ENCODE measurements at places on chromosomes 7 and 10.

DNA sequence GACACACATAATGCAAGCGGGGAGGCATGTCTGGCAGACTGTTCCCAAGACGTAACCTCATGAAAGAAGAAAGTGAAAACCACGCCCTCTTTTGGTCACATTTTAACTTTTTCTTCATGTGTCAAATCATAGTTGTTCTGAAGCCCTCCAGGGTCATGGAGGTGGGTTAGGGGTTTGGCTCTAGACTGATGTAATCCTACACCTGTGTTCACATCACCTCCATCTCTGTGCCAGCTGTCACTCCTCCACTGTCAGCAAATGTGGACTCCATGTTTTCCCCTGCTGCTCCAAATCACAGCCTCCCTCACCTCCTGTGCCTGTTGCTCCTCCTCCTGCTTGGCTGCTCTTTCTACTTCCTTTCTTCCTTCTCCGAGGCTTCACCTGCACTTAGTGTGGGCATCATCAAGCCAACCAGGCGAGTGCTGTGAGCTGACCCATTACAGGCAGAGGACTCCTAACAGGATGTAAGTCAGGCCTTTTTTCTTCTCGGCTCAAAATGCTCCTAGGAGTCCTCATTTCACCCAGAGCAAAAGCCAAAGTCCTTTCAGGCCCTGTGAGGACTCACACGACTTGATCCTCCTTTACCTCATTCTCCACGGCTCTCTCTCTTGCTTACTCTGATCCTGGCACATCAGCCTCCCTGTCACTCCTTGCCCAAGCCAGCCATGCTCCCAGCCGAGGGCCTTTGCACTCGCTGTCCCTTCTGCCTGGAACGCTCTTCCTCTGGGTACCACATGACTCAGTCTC lies 66.4 kb upstream of the IFRD1 start:
- no peak for DNase-seq

DNA sequence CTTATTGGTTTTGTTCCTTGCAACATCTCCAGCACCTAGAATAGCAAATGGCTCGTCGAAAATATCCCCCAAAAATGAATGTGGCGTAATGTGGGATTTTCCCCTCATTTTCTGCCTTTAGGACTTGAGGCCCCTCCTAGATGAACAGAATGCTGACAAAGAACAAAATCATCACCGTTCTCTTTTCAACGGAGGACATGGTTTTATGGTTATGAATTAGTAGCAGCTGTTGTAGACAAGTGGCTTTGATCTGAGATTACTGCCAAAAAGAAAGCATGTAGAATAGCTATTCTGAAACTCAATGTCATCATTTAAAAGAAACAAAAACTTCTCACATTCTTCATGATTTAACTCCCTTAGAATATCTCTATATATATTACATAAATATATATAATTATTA lies 17.2 kb upstream of the CALN1 start:
- DNase-seq = no peak

- DNase-seq = no peak
Observed at GRCh38 chr7:88789480-88790064, 6.0 kb downstream of the TEX47 start.

- DNase-seq = no peak
Observed at GRCh38 chr10:14014423-14014822, 316.3 kb downstream of the FRMD4A start.

DNA sequence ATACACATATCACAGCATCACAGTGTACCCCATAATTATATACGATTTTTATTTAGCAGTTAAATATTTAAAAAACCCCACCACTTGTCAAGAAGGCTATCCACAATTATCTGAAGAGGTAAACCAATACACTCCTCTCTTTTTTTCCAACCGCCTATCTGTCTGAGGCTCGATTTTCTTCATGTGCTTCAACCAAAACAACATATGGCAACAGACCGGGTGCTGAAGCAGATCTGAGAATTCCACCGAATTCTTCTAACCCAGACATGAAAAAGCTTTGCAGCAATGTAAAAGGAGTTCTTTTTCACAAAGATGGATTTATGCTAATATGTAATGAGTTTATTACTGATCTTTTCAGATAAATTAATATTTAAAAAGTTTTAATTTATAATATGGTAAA lies 132.4 kb upstream of the RHEB start:
- no peak for DNase-seq

- DNase-seq = no peak
Observed at GRCh38 chr10:114628106-114628505, 30.0 kb downstream of the ABLIM1 start.

DNA sequence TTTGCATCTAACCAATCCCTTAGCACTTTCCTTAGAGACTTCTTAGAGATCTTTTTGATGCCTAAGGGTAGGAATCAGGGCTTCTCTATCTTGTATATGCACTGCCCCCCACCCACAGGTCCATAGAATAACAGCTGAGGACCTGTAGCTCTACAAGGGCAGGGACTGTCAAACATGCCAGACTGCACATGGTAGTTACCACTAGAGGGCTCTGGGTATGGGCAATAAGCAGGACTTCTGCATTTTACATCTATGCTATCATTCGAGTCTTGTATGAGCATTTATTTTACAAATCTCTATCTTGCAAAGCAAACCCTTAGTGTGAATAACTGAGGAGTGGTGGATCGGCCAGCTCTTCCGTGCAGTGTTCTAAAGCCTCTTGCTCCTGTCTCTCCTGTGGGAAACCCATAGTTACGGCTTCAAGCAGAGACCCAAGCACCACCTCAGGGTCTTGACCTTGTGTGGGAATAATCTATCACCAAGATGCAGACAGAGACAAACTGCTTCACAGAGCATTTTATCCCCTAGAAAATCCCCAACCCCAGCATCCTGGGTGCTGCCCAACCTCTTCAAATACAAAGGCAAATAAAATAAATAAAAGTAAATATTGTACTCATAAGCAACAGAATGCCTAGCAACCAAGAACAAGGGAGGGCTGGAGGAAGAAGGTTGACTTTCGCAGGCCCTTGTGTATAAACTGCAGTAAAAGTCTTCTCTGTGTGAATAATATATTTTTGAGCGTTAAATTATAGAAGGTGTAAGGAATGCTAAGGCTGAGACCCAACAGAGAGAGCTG lies 219.3 kb downstream of the WDR11 start:
- no peak for DNase-seq

DNA sequence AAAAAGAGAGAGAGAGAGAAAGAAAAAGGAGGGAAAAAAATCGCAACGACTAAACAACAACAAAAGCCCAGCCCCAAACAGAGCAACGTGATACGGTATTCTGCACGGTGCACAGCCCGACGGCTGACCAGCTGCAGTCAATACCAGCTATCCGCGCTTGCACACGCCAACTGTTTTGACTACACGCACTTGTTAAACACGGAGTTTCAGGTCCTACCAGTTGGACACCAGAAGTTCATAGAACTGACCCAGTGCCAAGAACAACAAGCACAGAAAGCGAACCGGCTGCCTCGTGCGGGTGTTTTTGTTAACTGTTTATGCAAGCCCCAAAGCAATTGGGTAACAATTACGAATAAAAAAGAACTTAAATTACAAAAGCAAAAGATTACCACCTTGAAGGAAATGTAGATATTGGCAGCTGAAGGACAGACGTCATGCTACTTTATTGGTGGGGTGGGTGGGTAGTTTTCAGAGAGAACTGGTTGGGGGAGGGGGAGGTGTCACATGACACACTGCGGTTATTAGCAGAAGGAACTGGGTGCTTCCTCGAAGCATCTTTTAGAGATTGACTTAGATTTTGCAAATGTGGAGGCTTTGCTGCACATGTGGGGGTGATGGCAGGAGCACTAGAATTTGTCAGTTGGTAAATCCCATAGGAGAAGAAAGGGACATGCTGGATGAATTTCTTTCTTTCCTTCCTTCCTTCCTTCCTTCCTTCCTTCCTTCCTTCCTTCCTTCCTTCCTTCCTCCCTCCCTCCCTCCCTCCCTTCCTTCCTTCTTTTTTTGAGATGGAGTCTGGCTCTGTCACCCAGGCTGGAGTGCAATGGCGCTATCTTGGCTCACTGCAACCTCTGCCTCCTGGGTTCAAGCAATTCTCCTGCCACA lies 110.6 kb upstream of the EFCAB10 start:
- peak; percentile 13 for DNase-seq

GRCh38 chr7:101686030-101686429 lies 56.9 kb upstream of the MYL10 start:
- DNase-seq = no peak

GRCh38 chr7:155206318-155207020 lies 91.2 kb upstream of the INSIG1 start:
- no peak for DNase-seq

GRCh38 chr10:124755581-124755980 lies 11.4 kb upstream of the FAM53B start:
- DNase-seq = no peak

- no peak for DNase-seq
Observed at GRCh38 chr7:101663747-101664146, 34.7 kb upstream of the MYL10 start.

GRCh38 chr7:52670608-52671225 lies 364.7 kb upstream of the POM121L12 start:
- DNase-seq = no peak

DNA sequence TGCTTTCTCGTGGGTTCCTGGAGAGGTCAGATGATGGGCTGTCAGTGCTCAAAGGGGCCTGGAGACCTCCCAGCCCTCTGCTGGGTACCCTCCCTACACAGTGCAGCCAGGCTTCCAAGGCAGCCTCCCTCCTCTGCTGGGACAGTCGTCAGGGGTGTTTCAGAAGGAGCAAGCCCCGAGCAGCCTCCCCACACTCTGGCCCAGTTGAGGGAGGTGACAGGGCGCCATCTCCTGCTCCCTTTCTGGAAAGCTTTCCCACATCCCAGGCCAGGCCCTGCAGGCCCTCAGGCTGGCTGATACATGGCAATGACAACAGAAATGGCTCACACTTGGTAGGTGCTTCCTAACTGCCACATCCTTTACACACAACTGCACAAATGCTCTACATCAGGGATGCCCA lies 32.1 kb downstream of the KCNMA1 start:
- DNase-seq = no peak

- no peak for DNase-seq
Observed at GRCh38 chr7:85186083-85186520, 754 bp downstream of the SEMA3D start.

DNA sequence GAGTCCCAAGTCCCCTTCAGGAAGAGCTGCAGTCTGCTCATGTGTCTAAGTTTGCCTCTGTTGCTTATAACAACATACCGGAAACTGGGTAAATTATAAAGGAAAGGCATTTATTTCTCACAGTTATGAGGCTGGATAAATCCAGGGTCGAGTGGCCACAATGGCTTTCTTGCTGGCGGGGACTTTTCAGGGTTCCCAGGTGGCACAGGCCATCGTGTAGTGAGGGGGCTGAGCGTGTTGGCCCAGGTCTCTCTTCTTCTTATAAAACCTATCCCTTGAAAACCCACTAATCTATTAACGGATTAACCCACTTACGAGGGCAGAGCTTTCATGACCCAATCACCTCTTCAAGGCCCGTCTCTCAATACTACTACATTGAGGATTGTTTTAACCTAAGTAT lies 8.7 kb downstream of the VIPR2 start:
- no peak for DNase-seq

DNA sequence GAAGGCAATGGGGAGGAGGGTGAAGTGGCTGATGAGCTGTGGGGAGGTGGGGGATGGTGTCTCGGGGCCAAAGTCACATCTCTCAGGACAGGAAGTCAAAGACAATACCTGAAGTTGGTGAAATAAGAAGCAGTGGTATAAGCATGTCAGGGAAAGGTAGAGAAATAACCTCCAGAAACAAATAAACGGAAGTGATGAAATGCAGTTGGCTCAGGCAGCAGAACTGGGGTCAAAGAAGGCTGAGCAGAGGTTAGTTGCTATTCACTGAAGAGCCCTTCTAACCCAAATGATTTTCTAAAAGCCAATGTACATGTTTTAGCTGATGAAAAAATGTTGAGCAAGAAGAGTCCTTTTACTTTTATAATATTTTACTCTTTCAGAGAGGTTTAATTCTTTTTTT lies 78.6 kb upstream of the ADRB1 start:
- DNase-seq = no peak

DNA sequence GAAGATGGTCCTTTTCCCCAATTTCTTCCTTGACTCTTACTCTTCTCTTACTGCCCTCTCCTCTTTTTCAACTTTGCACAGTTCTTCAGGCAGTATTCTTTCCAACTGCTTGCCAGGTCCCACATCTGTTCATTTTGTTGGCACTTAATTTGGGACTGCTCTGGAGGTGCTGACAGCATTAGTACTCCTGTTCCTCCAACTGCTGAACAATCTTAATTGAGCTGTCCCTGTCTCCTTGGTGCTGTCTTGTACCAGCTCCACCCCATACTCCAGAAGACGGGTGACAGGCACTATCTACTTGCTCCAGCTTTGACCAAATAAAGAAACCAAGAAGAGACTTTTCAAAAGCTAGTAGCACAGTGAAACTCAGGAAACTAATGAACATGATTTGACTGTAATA lies 160.0 kb downstream of the PDE1C start:
- DNase-seq = no peak

DNA sequence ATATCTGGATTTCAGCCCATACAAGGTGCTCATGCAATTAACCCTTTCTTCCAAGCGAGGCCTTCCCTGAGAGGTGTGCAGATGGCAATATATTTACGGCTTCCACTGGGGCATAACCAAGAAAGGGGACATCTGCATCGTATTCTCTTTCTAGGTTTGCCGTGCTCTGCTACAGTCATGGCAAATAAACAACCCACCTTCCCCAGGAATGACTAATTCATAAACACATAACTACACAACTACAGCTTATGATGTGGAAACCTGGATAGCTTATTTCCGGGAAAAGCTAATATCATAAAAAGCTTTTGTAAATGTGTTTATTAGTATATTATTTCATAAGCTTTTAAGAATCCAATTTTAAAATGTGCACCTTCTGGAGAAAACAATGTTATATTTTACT lies 120.0 kb downstream of the CAMK1D start:
- no peak for DNase-seq

GRCh38 chr10:71631007-71631861 lies 88.3 kb downstream of the C10orf105 start:
- DNase-seq = no peak

GRCh38 chr7:44755698-44756627 lies 7.3 kb downstream of the ZMIZ2 start:
- DNase-seq = no peak

DNA sequence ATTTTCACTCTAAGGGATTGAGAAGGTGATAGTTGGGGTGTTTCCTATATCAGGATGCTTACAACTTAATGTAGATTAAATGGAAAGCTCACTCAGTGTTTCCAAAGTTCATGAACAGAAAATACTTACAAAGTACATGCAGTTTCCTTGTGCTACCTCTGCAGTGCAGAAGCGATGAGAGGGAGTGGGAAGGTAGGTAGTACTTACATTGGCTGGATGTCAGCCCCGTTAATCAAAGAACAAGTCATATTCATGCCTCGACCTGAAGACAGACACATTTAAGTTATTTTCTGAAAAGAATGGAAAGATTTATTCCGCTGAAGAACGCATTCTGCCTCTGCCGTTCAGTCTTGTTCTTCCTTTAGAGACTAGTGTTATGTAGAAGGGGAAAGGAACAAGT lies 93.1 kb downstream of the ZMYND11 start:
- DNase-seq = no peak

DNA sequence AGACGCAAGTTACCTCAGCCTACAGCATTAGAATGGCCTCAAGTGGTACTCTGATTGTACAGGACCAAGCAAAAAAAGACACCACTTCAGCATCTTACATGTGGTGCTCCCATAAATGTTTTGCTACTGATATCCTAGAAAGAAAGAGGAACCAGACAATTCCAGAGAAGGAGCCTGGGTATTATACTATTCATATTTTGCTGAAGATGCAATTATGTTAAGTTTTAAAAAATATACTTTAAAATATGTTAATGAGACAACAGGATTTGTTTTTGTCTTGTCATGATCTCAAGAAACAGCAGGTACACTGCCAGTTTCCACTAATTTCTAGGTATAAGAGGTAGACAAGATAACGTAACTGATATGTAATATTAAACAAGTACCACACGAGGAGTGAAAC lies 92.6 kb downstream of the JMJD1C start:
- no peak for DNase-seq
